ENCODE measurements at places on chromosomes 5 and 9.

GRCh38 chr9:97577051-97577450 is 56.1 kb downstream of the TSTD2 start:
- DNase-seq, result peak; percentile 11

GRCh38 chr5:76371960-76372322 is 31.1 kb upstream of the IQGAP2 start:
- DNase-seq, result no peak

GRCh38 chr5:133842846-133843611 is 125.4 kb downstream of the C5orf15 start:
- DNase-seq, result peak; percentile 13

- no peak for DNase-seq
Observed at GRCh38 chr5:410911-411517, 32.0 kb upstream of the EXOC3 start.

DNA sequence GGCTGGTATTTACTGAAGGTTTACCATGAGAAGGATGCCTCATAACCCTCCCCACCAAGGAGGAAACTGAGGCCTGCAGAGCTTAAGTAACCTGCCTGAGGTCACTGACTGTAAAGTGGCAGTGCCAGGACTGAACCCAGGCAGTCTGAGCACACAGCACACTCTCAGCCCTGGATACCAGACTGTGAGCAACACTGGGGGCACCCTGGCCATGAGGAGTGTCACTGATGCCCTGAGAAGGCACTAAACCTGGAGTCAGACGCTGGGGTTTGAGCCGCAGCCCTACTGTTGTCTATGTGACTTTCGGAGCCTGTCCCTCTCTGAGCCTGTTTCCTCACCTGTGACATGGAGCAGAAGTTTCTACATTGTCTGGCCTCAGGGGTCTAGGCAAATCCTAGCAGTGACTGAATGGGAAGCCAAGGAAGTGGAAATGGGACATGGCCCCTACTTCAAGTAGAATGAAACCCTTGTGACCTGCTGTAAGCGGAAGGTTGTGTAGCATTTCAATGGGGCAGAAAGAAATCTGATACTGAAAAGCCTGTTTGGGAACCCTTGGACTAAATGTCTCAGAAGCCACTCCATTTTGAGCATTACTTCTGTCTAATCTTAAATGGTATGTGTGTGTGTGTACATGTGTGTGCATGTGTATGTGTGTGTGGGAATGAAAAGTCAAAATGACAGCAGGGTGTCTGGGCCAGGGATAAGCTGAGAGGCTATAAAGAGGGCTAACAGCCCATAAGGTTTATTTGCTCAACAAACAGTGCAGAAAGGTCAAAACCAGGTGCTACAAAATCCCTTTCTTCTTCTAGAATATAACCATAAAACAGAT is 36.0 kb downstream of the B4GALT1 start:
- no peak for DNase-seq

- DNase-seq, result peak; percentile 83
Observed at GRCh38 chr9:21812946-21813568, 10.6 kb downstream of the MTAP start.

DNA sequence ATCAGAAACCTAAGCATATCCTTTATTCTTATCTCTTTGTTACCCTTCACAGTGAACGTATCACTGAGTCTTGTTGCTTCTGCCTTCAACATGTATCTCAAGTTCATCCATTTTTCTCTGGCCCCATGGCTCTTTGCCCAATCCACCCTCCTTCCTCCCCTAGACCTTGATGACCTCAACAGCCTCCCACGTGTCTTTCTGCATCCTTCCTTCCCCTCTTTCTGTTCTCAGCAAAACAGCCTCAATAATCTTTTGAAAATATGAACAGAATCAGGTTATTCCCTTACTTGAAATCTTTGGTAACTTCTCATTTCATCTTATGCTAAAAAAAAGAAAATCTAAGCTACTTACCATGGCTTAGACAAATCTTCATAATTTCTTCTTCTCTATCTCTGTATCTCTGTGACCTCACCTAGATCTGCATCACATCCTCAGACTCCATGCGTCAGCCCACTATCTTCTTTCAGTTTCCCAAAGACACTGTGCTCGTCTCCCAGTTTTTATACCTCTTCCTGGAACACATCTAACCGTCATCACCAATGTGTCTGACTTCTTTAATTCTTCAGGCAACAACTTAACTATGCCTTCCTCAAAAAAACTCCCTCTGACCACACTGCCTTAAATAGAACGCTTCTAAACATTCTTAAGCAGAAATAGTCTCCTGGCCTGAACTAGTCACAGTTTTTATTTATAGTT is 208.0 kb downstream of the PARP8 start:
- no peak for DNase-seq

GRCh38 chr5:132376694-132377641 is 7.5 kb downstream of the SLC22A5 start:
- DNase-seq, result no peak

DNA sequence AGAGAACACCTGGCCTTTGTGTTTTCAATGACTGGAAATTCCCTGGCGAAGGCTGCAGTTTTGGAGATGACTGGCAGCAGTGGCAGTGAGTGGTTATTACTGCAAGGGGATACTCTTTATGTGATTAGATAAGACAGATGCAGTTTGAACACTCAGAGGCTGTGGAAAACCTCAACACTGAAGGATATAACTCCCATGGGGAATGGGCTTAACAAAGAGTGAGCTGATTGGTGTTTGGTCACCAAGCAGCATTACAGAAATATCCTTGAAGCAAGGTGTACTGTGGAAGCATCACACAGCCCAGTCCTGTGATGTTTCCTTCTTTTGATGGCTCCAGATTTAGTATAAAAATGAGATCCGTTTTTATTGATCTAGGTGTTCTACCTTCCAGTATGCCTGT is 490.7 kb upstream of the PTPRD start:
- no peak for DNase-seq

GRCh38 chr5:4866131-4866659 is 273.9 kb upstream of the ADAMTS16 start:
- DNase-seq, result no peak

- DNase-seq, result no peak
Observed at GRCh38 chr9:76530458-76531110, 71.6 kb downstream of the GCNT1 start.

All from upper lobe of right lung (tissue), 1 donor.